Hypothalamus (tissue), 51 donors: ENCODE measurements at places on chromosomes 7 and 10.

DNA sequence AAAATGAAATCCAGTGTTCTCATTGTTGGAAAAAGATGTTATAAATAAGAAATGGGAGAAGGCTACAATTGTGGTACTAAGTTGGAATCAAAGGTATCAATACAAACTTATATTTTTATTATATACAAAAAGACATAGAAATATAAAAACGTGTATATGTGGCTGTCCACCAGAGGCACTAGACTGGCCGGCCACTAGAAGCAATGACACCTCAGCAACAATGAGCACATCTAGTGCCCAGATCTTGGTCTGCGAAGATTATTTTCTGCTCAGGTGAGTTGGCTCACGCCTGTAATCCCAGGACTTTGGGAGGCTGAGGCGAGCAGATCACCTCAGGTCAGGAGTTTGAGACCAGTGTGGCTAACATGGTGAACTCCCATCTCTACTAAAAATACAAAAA lies 21.6 kb downstream of the IDE start:
- no peak for DNase-seq

DNA sequence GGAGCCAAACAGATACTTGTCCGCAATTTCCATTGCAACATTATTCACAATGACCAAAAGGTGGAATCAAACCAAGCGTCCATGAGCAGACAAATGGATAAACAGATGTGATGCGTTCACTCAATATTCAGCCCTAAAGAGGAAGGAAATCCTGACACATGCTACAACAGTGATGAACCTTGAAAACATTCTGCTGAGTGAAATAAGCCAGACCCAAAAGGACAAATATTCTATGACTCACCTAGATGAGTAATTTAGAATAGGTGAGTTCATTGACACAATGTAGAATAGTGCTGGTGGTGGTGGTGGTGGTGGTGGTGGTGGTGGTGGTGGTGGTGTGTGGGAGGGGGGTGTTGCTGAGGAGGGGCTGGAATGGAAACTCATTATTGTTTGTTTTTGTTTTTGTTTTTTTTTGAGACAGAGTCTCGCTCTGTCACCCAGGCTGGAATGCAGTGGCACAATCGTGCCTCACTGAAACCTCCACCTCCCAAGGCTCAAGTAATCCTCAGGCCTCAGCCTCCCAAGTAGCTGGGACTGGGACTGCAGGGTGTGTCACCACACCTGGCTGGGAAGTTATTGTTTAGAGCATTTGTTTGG lies 28.6 kb downstream of the SMKR1 start:
- DNase-seq: no peak

DNA sequence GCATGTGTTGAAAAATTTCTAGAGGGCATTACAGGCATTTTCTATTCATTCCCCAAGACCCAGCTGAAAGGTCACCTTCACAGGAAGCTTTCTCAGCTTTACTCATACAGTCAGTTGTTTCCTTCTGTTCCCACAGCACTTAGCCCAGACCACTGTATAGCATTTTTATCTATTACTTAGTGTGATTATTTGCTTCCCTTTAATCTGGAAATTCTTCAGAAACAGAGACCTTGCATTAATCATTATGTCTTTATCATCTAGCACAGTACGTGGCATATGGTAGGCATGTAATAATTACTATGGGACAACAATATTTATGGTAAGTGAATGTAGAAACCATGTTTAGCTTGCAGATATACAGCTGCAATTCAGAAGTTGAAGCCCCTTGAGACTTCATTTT lies 38.2 kb upstream of the CDK6 start:
- no peak for DNase-seq

- no peak for DNase-seq
Measured at GRCh38 chr10:84563868-84564267, 235.5 kb downstream of the CCSER2 start.

GRCh38 chr10:18417950-18418527 lies 233.3 kb downstream of the NSUN6 start:
- no peak for DNase-seq

DNA sequence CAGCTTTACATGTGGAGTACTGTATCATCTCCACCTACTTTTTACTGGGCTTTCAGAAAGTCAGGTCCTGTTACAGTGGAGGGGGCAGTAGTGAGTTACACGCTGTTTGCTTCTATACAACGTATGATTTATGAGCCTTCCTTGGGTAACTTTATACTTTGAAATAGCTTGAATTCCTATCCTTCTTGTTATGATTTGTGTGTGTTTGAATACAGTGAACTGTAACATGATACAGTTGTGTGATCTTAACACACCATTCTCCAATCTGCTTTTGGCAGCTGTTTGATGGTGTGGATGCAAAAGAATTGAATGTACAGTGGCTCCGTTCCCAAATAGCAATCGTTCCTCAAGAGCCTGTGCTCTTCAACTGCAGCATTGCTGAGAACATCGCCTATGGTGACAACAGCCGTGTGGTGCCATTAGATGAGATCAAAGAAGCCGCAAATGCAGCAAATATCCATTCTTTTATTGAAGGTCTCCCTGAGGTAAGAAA lies 41.7 kb downstream of the SP8 start:
- DNase-seq: no peak

GRCh38 chr7:305410-306151 lies 15.6 kb downstream of the FOXL3 start:
- DNase-seq: no peak

GRCh38 chr7:20153999-20154398 lies 63.2 kb downstream of the MACC1 start:
- DNase-seq: no peak

- DNase-seq: peak; percentile 20
Measured at GRCh38 chr7:134140889-134141867, 14.0 kb downstream of the LRGUK start.

GRCh38 chr10:98400482-98400881 lies 14.5 kb downstream of the PYROXD2 start:
- DNase-seq: no peak

GRCh38 chr7:158645842-158646241 lies 58.2 kb upstream of the PTPRN2 start:
- no peak for DNase-seq

DNA sequence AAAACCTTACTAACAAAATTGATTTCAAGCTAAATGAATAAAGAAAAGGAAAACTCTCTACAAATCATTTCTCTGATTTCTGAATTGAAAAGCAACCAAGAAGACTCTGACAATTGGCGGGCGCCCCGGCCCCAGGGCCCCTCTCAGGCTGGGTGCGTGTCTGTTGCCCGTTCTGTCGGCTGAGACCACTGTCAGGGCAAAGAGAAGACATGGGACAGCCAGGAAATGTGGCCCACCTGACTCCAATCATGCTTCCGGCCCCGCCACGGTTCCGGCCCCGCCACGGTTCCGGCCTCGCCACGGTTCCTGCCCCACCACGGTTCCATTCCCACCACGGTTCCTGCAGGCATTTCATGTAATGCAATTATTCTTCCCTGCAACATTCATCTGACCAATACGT lies 115.9 kb downstream of the PTPRN2 start:
- DNase-seq: no peak

GRCh38 chr10:89086801-89087521 lies 96.4 kb downstream of the FAS start:
- no peak for DNase-seq

DNA sequence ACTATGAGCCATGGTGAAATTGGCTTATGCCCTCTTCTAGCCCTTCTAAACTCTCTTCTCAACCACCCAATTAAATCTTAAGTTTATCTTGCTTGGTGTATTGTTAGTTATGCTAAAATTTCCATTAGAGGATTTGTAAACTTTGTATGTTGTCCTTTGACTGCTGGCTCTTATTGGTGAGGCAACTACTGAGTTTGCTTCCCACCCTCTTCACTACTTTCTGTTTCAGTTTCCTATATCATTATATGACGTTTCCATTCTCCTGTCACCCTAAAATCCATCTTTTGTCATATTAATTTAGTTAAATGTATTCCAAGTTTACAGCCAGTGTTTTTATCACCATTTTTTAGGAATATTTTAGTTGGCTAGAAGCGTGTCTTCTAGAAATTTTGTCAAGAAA lies 80.9 kb upstream of the VWC2 start:
- DNase-seq: no peak

GRCh38 chr7:27810186-27810585 lies 70.2 kb downstream of the TAX1BP1 start:
- no peak for DNase-seq

GRCh38 chr7:157032644-157033482 lies 22.4 kb upstream of the MNX1 start:
- no peak for DNase-seq

- no peak for DNase-seq
Measured at GRCh38 chr7:84336303-84336702, 141.7 kb upstream of the SEMA3A start.

GRCh38 chr7:7746458-7746857 lies 28.1 kb upstream of the RPA3 start:
- DNase-seq: no peak

GRCh38 chr10:68212721-68213352 lies 19.1 kb downstream of the ATOH7 start:
- no peak for DNase-seq

GRCh38 chr10:24910574-24910973 lies 41.8 kb downstream of the PRTFDC1 start:
- DNase-seq: no peak

GRCh38 chr7:359766-360361 lies 69.9 kb downstream of the FOXL3 start:
- DNase-seq: no peak

DNA sequence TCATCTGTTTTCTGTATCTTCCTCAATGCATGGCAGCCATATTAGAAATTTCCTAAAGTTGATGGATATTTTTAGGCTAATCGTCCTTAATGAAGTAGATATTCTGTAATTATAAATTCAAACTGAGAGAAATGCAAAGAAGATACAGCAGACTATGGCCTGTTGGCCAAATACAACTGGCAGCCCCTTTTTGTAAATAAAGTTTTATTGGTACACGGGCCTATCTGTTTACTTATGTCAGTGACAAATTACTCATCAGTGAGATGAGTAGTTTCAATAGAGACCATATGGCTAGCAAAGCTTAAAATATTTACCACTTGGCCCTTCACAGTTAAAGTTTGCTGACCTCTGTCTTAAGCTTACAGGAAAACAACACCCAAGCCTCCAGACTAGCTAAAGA lies 112.3 kb downstream of the HTR7 start:
- DNase-seq: no peak

DNA sequence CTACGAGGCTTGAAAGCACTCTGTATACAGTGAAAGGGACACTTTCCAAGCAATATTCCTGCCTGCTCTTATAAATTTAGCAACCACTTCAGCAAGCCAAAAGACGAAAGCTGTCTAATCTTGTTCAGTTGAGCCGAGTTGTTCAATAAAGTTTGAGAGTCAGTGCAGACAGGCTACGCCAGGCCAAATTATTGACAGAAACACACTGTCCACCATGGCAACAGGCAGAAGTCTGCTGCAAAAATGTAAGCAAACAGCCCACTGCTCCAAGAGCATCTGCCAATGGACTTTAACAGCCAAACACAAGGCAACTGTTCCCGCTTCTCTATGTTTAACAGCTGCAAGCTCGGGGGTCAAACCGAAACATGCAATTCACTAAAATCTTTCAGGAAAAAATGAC lies 85.7 kb downstream of the GLI3 start:
- no peak for DNase-seq

- no peak for DNase-seq
Measured at GRCh38 chr7:157238087-157238486, 98.7 kb upstream of the DNAJB6 start.

- no peak for DNase-seq
Measured at GRCh38 chr7:105926131-105926530, 36.9 kb upstream of the CDHR3 start.

- DNase-seq: no peak
Measured at GRCh38 chr10:43078986-43079273, 2.1 kb downstream of the RET start.

DNA sequence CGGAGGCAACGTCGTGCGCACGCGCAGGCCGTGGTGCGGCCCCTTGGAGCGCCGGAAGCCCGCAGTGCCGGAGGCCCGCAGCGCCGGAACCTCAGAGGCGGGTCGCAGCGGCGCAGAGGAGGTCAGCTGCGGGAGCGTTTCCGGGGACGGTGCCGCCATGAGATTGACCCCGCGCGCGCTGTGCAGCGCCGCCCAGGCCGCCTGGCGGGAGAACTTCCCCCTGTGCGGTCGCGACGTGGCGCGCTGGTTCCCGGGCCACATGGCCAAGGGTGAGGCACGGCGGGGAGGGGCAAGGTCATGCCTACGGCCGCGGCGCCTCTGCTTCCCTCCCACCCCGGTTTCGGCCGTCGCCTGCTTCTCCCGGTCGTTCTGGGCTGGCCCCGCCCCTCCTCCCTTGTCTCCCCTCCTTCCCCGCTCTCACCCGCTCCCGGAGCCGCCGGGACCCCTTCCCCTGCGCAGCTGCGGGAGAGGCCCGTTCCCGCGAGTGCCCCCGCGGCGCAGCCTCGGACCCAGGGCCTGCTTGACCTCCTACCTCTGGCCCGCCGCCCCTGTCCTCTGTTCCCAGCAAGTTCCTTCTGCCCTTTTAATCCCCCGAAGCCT lies at the start of gene MTG1:
Gene MTG1, plus strand, starts transcription at position 94 of the 600 bp plus-strand sequence. Its CDS starts 64 bp downstream, at position 158.
- peak; percentile 92 for DNase-seq

GRCh38 chr10:124214610-124215375 lies 121.4 kb upstream of the CHST15 start:
- no peak for DNase-seq

DNA sequence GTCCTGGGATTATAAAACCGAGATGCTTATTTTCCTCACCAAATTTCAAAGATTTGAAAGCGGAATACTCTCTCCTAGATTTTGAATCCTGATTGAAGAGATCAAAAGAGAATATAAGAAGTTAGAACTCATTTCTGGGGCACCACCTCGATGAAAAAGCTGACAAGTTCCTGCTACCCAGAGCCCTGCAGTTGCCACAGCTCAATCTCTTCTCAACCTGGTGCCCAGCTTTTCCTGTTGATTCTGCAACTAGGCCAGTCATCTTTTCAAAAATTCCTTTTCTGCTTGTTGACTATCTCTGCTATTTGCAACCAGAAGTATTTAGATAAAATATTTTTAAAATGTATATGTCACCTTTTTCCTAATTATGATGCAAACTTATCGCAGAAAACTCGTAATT lies 45.0 kb downstream of the MTPN start:
- no peak for DNase-seq

DNA sequence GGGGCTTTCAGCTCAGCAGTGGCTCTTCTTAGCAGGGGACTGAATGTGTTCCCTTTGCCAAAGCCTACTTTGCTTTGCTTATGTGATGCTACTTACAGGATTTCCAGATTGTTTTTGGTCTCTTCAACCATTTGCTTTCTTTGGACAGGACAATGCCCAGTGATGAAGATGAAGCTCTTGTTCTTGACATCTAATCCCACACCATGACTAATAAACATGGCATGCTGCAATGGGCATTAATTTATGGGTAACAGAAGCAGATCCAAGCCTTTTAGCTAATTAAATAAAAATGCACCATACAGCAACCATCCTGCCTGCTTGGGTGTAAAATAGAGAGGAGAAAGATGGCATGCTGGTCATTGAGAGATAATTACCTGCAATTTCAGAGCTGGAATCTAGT lies 175.5 kb upstream of the ITGB1 start:
- DNase-seq: no peak

DNA sequence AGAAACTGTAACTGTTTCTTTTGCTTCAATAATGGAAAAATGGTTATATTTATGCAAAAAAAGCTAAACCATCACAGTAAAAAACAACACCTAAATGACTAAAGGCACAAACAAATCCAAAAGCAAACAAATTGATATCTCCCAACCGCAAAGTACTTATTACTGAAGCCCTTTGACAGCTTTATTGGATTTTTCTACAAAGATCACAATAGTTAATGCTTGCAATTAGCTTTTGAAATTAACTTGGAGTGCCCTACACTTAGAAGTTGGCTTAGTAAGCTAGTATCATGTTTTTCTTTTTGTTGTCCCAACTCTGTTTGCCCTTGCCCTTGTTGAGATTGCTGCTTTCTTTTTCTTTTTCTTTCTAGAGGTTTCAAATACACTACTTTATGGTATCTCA lies 257.5 kb downstream of the INHBA start:
- no peak for DNase-seq
